ENCODE measurements at places on chromosomes 11 and 22.

- peak; percentile 58 for DNase-seq
Measured at GRCh38 chr11:45076761-45077160, 69.7 kb upstream of the PRDM11 start.

GRCh38 chr11:13110929-13111812, 102.1 kb downstream of the RASSF10 start:
- DNase-seq = no peak

DNA sequence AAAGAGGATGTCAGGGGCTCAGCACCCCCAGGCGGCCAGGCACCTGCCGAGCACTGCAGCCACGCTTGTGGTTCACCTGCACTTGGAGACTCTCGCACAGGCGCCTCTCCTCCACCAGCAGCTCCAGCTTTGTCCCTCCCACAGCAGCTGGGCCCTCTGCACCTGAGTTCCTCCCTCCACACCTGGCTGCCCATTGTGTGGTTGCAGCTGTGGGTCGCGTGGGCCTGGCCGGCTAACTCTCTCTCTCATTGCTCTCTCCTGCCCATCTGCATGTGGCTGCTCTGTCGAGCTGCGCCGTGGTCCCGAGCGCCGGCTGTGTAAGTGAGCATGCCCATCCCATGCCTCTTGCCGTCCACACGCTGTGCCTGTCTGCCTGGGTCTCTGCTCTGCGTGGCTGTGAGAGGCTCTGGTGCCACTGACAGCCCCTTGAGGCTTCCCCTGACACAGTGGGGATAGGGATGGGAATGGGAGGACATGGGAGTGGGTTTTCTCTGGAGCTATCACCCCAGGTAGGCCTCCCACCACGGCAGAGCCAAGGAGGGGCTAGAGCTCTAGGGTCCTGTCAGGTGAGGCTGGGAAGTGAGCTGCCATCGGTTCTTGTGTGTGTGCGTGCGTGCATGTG, 8.5 kb upstream of the ACR start:
- DNase-seq = no peak

DNA sequence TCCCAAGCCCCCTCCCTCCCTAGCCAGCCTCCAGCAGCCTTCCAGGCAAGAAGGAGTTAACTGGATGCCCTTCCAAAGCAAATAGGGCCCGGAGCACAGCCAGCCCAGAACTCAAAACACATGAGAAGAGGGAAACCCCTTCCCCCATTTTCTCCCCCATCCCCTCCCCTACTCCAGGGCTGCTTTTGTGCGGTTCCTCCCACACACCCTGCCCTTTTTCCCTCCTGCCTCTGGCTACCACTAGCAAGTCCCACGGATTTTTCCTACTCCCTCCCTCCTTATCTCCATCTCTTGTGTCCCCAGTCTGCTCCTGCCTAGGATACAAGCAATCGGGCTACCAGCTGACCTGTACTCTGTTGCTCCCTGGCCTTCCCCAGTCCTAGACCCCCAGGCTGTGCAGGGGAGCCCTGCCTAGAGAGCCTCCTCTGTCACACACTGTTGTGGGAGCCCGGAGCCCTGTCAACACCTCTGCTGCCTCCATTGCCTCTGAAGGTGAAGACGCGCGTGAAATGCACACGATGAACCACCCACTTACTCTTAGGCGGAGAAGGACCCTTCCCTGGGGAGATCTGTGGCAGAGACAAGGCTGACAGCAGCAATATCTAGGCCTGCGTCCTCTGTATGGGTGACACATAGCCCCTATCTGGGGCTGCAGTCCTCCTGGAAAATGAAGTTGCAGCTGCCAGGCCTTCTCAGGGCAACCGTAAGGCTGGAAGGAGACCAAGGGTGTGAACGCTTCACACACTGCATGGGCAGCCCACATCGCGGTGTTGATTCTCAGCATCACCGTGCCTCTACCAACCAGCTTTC, 282.8 kb downstream of the MN1 start:
- no peak for DNase-seq

- no peak for DNase-seq
Measured at GRCh38 chr22:42562279-42562678, 8.5 kb downstream of the SERHL2 start.

- DNase-seq = no peak
Measured at GRCh38 chr22:35834061-35834460, 116.4 kb downstream of the APOL5 start.

- no peak for DNase-seq
Measured at GRCh38 chr22:45776313-45776585, 104.6 kb downstream of the ATXN10 start.

GRCh38 chr11:47329987-47330931, 22.2 kb downstream of the MYBPC3 start:
- no peak for DNase-seq

DNA sequence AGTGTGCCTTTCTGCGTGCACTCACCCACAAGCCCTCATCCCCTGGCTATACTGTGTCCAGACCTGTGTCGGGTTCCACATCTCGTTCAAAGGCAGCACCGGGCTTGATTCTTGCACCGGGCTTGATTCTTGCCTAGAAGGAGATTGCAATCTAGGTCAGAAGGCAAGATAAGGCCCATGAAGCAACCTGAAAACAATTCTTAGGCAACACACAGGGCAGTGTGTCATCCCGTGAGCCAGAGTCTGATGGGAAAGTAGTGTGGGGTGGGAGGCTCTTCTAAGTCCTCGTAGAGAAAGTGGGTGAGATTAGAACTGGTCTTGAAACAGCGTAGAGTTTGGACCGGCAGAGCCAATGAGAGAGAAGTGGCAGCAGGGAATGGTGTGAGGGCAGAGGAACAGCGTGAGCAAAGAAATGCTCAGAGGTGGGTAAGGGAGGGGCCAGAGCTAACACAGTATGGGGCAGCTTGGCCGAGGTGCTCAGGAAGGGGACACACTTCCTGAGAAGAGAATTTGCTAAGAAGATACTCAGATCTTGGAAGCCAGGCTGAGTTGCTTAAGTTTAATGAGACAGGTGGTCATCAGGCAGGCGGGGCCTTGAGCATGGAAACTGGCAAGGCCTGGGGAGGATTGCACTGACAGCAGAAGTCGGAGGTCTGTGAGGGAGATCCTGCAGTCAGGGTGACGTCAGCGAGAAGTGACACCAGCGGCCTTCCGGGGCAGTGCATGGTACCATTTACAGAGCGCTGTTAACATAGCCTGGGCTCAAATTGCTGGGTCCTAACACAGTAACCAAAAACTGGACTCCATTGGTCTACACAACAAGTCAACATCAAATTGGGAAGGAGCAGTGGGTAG, 40.7 kb upstream of the DKK3 start:
- DNase-seq = no peak

DNA sequence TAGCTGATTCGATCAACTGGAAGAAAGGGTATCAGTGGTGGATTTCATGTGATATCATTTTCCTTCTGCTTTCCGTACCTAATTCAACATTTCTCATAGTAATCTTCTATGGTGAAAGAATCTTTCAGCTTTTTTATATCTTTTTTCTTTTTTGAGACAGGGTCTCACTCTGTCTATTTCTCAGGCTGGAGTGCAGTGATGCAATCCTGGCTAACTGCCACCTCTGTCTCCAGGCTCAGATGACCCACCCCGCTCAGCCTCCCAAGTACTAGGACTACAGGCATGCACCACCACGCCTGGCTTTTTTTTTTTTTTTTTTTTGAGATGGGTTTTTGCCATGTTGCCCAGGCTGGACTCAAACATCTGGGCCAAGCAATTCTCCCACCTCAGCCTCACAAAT, 18.6 kb upstream of the CHORDC1 start:
- no peak for DNase-seq

DNA sequence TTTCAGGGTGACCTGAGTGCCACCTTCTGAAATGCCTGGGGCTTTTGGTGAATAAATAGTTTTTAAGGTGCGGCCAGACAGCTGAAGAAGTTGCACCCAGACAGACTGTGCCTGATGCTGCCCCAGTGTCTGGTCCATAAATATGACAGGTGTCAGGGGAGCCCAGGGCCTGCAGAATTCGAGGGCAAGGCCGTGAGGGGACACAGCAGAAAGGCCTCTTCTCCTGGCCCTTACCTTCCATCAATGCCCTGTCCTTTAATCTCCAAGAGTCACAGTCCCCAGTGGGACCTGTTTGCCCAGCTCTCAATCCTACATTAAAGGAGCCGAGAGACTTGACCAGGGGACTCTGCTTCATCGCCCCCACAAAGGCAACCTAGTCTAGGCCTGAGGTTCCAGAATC, 45.7 kb downstream of the NAT10 start:
- DNase-seq = no peak

Data from keratinocyte (primary cell).